GM12892 (cell line): ENCODE measurements at places on chromosomes 7 and 10.

- DNase-seq: no peak
Measured at GRCh38 chr10:130428936-130429335, 292.7 kb downstream of the GLRX3 start.

- DNase-seq: no peak
Measured at GRCh38 chr7:138204285-138204981, 128.2 kb downstream of the AKR1D1 start.

- DNase-seq: no peak
Measured at GRCh38 chr7:45890902-45891461, 2.7 kb downstream of the IGFBP1 start.

- no peak for DNase-seq
Measured at GRCh38 chr7:150489782-150490181, 24.9 kb upstream of the GIMAP7 start.

DNA sequence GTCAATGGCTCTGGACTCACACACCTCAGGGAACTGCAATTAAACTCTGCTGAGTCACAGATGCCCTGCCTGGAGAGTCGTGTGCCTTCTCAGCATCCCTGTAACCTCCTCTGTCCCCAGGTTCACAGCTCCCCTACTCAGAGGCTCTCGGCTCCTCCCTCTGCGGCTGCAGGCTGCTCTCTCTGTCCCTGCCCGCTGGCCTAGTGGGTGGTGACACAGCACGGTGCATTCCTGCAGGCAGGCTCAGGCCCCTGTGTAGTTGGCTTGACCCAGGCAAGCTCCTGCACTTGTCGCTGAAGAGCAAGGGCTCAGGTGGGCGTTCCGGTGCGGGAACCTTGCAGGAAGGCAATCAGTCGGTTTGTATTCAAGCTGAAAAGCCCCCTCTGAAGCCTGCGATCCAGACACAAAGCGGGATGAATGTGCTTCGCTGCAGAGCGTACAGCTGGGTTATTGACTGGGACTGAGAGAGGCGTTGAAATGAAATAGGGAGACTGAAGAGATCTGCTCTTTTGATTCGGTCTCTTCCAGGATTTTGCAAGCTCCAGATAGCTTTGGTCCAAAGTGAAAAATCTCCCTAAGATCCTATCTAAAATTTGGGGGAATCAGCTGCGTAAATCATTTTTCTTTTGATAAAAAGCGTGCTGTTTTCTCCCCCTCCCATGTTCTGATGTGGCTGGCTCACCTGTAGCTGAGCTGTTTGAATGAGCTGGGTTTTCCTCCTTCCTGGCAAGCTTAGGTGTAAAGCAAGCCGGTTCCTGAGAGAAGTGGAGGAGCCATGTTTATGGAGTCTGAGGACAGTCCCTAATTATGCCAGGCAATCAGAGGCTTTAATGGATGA lies 208.7 kb upstream of the PHYHIPL start:
- no peak for DNase-seq

GRCh38 chr7:33108554-33109004 lies 625 bp downstream of the RP9 start:
- DNase-seq: no peak

GRCh38 chr10:49611166-49611815 lies 1.2 kb downstream of the SLC18A3 start:
- DNase-seq: no peak

GRCh38 chr7:114825423-114825951 lies 96.4 kb upstream of the MDFIC start:
- no peak for DNase-seq

GRCh38 chr10:99905971-99906370 lies 103.8 kb downstream of the DNMBP start:
- no peak for DNase-seq

DNA sequence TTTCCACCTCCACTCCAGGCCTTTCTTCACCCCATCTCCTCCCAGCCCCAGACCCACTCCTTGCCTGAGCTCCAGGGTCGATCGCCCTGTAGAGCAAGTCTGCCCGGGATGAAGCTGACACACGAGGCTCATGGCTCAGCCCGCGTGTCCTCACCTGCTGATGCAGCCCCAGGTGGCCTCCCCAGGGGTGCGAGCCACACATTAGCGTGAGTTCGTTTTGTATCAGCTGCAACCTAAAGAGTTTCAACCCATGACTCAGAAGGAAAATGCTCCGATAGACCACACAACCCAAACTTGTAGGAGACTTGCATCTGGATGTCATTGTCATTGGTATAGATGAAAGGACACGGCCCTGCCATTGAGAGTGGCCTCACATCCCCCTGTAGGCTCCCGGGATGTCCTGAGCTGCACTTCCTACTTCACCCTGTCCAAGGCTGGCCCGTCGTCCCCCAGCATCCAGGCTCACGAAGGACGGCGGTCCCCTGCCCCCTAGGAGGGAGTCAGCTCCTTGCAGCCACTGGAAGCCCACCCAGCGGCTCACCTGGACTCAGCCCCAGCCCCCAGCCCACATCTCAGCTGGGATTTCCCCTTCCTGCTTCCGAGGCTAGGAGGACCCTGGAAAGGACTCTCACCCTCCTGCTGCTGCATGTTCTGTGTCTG lies 97.7 kb downstream of the HTR5A start:
- no peak for DNase-seq

DNA sequence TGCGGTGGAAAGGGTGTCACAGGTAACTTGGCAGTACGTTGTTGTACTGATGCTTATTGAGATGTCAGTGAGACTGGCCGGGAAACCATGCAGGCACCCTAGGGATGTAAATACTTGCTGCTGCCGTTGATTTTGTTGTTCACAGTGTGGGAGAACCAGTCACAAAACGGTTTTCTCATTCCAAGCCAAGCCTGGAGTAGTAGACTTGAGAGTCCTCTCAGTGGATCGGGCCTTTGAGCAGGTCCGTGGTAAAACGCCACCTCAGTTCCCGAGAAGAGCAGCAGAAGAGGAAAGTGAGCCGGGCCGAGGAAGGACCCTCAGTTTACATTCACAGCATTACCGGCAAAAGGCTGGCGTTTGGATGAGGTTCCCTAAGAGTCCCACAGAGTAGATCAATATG lies 1.1 kb downstream of the JAKMIP3 start:
- no peak for DNase-seq

DNA sequence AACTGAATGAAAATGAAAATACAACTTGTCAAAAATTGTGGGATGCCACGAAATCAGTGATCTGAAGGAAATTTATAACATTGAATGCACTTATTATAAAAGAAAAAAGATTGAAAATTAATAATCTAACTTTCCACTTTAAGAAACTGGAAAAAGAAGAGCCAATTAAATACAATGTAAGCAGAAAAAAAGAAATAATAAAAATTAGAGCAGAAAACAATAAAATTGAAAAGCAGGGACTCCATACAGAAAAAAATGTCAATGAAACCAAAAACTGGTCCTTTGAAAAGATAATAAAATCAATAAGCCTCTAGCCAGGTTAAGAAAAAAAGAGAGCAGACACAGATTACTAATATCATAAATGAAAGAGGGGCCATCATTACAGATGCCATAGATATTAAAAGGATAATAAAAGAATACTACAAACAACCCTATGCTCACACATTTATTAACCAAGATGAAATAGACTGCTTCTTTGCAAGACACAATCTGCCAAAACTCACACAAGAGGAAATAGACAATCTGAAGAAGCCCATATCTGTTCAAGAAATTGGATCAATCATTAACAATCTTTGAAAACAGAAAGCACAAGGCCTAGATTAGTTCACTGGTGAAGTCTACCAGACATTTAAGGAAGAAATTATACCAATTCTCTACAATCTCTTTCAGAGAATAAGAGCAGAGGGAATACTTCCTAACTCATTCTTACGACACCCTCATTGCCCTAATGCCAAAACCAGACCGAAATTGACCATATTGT lies 233.8 kb upstream of the NEBL start:
- no peak for DNase-seq

DNA sequence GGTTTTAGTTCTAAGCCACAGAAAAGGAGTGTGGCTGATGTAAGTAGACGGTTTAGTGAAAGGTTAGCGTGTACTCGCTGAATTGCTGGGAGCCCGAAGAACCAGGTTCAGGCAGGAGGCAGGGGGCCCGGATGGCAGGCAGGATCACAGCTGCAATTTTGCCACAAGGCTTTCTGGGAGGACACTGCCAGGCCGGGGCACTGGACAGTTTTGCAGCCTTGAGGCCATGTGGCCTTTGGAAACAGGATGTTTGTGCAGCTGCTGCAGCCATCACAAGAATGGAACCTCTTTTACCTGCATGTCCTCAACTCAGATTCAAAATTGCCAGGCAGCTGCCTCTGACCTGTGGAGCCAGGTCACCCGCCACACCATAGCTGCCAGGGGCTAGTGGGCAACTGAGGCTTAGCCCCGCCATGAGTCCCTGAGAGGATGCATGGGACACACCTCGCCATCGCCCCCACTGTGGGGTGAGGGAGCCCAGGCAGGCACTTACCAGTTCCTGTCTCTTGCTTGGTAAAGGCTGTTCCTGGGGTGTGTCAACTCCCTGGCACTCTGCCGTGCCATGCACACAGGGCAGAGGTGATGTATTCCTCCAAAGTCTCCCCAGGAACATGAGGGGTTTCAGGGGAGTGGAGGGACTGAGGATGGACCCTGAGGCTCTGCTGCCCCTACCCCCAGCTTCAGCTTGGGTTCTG lies 188.6 kb downstream of the RPS24 start:
- no peak for DNase-seq

- no peak for DNase-seq
Measured at GRCh38 chr7:84190016-84190705, 4.4 kb downstream of the SEMA3A start.

DNA sequence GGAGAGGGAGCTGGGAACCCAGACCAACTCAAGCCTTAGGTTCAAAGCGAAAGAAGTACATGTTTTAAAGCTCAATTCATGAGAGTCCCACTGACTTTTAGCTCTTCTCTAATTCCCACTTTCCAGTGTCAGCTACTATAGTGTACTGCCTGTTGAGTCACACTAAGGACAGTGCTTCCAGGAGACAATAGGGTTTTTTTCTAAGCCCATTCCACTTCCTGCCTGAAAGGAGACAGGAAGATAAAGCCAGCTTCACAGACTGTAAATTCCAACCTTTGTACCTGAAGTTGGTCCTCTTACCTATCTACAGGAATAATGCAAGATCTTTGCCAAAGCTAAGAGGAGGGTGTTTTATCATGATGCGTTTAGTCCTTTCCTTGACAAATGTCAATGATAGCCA lies 4.4 kb downstream of the MSRB2 start:
- no peak for DNase-seq

DNA sequence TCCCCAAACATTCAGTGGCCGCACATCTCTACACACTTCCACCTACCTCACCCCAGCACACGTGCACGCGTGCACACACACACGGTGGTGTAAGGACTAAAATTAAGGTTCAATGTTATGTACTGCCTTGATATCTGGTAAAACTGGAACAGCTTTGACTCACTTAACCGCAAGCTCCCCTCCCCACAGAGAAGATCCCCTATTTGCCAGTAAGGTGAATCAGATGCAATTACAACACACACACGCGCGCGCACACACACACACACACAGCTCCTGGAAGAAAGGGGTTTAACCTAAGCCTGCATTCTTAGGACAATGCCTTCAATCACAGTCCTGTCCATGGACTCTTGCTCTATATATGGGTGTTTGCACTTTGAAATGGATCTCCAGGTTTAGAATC lies 25.5 kb upstream of the VPS41 start:
- DNase-seq: no peak

GRCh38 chr10:130931256-130931655 lies 380.3 kb downstream of the TCERG1L start:
- DNase-seq: no peak

DNA sequence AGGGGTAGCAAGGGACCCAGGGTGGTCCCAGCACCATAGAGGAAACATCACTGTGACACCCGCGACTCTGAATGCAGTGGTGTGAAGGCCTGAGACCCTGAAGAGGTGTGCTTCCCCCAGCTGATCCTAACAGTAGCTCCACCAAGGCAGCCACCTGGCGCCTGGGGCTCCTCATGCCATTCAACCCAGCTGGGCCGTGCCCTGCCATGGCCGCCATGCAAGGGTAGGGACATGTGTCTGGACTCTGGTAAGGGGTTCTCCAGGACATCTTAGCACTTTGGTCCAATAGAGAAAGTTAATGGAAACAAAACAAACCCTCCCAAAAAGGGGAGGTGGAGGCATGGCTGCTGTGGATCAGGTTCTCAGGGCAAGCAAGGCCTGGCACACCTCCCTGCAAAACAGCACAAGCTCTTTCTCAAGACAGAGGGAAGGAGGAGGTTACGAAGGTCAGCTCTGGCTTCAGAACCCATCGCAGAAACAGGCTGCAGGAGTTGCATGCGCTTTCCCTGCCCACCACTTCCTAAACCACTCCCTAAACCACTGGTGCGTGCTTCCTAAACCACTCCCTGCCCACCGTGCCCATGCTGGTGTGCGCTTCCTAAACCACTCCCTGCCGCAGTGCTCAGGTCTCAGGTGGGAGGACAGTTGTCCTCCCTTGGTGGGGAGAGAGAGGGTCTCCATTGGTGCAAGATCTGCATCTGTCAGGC lies 108.7 kb downstream of the LARP4B start:
- DNase-seq: no peak

- DNase-seq: no peak
Measured at GRCh38 chr7:146720195-146720594, 603.6 kb downstream of the CNTNAP2 start.

GRCh38 chr10:110612087-110612486 lies 32.0 kb upstream of the RBM20 start:
- DNase-seq: no peak

DNA sequence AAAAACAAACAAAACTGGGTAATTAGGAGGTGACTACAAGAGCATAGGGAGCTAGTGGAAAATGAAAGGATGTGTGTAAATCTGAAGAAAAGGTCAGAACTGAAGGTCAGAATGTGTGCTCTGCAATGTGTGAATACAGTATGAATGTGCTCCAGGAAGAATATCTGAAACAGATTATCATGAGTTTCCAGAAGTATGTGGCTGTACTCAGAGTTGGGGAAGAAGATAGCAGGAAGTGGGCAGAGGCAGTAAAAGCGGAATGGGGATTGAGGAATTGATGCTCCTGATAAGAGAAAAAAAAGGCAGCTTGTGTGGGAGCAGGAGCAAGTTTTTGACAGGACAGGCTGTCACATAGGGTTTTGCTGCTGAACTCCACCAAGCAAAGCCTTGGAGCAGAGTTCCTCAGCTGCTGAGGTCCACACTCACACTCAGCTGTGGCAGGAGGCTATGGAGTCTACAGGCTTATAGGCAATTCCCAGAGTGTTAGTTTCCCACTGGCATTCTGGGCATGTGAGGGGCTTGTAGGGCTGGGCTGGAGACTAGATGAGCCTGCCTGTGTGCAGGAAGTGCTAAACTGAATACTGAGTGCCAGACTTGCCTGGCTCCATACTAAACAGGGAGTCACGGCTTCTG lies 22.9 kb downstream of the H2AZ2 start:
- no peak for DNase-seq
